ENCODE measurements at places on chromosomes 11 and 22.

DNA sequence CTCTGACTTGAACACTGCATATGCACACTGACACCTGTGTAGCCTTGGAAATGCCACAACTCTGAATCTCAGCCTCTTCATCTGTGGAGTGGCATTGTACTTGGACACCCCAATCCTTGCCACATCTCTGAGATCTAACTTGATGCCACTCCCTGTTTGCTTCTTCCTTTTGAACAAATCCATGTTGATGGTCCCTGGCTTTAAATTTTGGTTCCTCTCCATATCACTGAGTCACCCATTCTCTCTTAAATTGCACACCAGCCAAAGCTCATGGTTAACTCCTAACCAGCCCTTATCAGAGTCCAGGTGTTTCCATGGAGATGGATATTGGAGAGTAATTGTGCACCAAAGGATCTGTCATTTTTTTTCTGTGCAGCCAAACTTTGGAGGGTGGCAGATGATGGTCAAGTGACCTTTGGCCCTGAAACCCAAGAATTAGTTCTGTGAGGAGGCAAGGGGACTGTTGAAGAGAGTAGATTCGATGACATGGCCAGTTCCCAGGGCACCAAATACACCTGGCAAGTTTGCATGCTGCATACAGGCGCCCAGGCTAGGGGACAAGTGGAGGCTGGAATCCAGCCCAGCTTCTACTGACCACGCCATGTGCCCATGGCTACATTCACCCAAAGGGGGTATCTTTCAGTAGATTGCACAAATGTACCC, 25.1 kb upstream of the PAMR1 start:
- DNase-seq = no peak

DNA sequence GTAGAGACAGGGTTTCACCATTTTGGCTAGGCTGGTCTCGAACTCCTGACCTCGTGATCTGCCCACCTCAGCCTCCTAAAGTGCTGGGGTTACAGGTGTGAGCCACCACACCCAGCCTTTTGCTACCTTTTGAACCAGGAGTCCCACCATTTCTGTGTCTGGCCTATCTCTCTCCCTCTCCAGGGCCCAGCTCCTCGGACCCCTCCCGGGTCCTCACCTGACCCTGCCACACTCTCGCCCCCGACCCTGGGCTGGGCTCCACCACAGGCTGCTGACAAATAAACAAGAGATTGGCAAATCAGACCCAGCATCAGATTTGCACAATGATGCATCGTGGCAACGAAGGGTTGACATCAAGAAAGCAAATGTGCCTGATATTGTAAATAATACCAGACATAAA, 8.8 kb downstream of the KRTAP5-5 start:
- no peak for DNase-seq

DNA sequence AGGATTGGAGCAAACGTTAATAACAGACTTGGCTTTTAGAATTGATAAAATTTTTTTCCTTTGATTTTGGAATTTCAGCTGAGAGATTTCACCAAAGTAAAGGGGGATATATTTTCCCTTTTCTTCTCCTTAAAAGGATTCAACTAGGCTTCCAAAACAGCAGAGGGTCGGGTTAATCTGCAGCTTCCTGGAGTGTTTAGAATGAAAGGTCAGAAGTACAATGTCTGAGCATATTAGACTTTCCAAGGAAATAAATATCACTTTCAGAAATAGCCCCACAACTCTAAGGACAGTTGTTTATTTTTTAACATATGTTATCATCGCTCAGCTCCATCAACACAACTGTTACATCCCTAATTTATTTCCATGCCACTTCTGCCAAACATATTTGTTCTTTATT, 1532.9 kb upstream of the RAG2 start:
- DNase-seq = no peak

DNA sequence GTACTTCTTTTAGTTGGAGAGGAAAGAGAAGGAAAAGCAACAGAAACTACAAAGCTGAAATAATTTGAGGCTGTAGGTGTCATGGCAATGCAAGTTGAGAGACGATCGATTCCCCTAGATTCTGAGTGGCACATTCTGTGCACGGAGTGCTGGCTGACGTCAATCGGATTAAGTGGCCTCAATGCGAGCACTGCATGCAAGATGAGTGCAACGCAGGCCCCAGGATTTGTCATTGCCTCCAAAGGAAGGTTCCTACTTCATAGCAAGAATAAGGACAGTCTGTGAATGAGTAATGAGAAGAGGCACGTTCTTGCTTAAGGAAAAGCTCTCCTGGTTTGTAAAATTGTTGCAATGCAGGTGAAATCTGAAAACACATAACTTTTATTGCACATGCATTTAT, 892.4 kb downstream of the KCNA4 start:
- DNase-seq = no peak

DNA sequence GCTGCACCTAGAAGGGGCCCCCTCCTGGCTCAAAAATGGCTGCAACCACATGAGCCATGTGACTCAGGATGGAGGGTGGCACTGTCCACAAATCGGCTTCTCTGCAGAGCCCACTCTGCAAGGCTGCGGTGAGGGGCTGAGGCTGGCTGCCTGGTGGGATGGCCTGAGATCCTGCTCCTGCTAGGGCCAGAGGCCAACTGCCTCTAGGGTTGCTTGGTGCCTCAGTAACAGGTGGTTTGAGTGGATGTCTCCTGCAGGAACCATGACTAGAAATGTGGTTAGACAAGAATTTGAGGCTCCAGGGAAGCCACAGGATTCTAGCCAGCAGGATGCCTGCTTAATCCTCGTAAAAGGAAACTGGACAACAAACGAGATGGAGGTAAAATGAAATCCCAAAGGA, 17.1 kb downstream of the PATZ1 start:
- no peak for DNase-seq

DNA sequence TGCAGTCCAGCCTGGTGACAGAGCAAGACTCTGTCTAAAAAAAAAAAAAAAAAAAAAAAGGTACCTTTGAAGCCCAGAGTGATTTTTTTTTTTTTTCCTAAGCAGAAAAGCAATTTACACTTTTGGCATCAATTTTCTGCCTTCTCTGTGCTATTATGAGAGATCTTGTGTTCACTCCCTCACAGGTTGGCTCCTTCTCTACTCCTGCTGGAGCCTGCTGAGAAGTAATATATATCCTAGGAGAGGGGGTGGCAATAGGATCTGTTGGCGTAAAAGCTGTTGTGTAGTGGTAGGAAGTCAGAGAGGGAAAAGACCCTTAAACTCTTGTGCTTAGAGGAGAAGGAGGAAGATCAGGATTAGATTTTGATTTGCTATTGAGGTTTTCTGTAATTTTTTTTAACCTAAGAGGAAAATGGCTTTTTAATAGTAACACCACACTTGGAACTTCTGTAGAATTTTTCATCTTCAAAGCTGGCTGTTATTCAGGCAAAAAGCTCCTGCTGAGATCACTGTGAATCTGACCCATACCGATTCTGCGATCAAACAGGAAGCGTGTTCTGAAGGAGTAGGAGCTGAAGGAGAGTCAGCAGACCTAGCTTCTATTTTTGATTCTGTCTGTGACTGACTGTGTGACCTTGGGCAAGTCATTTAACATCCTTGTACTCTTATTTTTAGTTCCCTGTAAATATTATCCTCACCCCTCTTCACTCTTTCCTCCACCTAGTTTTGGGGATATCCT, 77.7 kb downstream of the TRIM44 start:
- no peak for DNase-seq

DNA sequence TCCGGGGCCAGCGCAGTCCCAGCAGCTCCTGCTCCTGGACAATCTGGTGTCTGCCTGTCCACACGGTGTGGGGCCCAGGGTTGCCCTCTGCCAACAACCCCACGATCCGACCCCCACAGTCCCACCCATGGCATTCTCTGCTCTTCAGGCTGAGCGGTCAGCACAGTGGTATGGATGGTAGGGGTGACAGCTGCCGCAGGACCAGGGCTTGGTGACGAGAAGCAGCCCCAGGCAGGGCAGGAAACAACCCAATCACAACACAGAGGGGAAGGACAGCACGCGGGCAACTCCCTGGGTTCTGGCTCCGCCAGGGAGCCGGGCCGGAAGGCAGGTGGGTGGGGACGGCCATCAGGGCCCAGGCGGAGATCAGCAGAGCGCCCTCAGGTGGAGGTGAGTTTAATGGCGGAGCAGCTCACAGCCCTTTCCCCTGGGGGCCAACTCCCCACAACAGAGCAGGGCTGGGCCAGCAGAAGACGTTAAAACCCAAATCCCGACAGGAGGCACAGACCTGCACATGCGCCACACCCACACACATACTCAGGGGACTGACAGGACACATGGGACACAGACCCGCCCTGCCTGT, 5.3 kb upstream of the CHADL start:
- DNase-seq = no peak

GRCh38 chr11:83303316-83303715, 17.1 kb upstream of the CCDC90B start:
- no peak for DNase-seq

DNA sequence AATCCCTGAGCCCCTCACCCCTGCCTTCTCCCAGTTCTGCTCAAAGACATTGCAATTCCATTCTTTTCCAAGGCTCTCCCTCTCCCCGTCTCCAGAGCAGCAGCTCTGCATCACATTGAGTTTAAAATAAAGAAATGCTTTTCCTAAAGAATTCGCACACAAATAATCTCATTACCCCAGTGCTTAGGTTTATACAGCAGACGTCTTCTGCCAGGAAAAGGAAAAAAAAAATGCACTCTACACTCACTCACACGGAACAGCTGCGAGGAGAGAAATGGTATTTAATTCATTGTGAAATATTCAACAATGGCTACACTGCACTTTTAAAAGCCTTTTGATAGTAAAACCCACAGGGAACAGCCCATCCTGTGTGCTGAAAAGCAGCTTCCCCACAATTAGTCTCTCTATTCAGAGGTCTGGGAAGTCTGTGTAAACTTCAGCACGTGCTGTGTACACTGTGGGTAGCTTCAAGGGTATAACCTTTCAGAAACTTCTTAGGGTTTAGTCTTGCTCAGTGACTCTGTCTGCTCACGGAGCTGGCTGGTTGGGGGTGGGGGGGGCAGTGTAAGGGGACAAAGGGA, 42.8 kb downstream of the ETS1 start:
- no peak for DNase-seq

DNA sequence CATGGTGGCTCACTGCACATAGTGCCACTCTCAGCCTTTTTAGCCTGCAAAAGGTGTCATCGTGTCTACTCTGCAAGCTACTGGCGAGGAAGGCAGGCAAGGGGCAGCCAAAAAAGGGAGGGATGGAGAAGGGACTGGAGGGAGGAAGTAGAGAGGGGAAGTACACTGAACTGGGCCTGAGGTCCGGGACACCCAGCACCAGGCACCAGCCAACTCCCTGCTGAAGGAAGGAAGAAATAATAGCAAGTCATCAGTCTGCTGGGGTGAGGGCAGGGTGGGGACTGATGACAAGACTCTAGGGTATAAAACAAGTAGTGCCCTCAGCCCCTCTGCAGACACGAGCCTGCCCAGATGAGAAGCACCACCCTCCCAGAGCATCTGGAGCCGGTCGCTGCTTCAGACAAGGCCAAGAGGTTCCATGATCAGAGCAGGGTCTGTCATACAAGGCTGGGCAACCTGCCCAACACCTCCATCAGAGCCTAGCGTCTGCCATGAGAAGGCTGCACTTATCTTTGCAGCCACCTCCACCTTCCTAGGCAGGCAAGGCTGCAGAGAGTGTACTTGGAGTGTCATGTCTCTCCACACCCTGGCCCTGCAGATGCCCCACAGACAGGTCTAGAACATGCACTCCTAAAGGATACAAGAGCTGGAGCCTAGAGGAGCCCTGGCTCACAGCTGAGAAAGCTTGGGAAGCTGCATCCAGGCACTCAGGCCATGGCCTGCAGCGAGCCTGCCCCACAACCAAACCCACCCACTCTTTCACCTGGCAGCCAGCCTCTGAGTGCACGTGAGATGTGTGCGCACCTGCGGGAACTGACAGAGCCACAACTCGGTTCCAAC, 9.0 kb upstream of the COMT start:
- no peak for DNase-seq

GRCh38 chr22:33397381-33397907, 339.3 kb upstream of the SYN3 start:
- no peak for DNase-seq

- no peak for DNase-seq
These were observed 90.2 kb downstream of the CEP164 start for GRCh38 chr11:117417856-117418255.

GRCh38 chr11:44434191-44434590, 124.3 kb upstream of the ALX4 start:
- DNase-seq = no peak

DNA sequence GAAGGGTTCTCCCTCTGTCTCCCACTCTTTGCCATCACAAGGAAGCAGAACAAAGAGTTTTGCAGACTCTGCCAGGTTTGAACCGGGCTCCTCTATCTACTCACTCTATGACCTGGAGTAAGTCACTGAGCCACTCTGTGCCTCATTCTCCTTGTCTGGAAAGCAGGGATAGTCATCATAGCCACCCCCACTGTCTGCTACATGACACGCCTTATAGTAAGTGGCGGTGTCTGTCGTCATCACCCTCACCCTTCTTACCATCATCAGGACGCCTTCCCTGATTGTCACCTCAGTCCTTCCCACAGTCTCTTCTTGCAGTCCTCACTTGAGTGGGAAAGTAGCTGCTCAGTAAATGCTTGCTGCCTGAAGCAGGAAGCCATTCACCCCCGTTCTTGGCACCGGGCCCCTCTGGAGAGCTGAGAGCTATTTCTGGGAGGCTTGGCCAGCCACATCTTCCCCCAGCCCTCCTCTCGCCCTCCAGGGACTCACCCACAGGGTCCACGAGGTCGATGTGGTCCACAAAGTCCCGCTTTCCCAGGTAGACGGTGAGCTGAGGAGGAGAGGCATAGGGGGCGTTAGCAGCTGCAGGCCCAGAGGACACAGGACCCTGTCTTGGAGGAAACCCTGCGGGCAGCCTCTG, 46.4 kb downstream of the TPBGL start:
- no peak for DNase-seq

GRCh38 chr11:105202422-105202821, 62.9 kb upstream of the CARD18 start:
- DNase-seq = no peak

DNA sequence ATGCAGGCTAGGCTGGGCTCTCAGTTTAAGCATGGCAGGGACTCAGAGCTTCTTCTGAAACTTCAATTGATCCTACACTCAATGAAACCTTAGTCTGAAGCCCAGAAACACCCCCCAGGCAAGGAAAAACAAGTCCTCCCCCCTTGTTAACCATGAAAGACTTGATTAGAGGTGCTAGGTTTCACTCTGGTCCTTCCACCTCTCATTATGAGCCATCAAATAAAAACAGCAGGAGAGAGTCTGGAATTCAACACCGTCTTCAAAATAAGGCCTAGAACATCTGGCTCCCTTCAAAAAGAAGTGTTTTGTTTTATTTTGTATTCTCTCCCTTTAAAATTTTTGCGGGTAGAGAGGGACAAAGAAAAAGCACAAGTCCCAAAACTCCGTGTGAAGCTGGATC, 95.7 kb downstream of the NAT10 start:
- DNase-seq = no peak

DNA sequence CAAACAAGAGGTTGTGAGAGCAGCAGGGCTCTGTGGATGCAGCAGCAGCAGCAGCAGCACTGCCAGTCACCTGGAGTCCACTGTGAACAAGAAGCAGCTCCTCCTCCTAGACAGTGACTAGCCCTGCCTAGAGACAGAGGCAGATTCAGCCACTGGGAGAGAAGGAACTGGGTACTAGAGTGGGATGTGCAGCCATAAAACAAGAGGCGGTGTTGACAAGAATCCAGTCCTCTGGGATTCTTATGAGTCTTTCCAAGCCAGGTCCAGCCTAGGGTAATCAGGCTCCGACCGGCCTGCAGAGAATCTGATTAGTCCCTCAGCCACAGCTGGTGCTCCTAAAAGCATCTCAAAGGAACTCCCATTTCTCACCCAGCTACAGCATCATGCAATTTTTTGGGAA, 83.9 kb upstream of the USP47 start:
- no peak for DNase-seq

All from NCI-H2081 treated with DMSO at 0.1 percent for 48 hours (cell line).